A172 (cell line): ENCODE measurements at places on chromosomes 2 and 18. TPM values are rescaled to one million over a fixed set of nuclear protein-coding genes. Genes with fewer than 3 reads are reported as not detected.

Gene DTNA
- total RNA-seq: 18.8 and 20.9 TPM in 2 replicates

Gene RIT2
- total RNA-seq: 0.12 TPM in 1 of 2 replicates, not detected in the other

Gene RAB17
- total RNA-seq: 1.6 and 4.1 TPM in 2 replicates

Gene CD8A
- total RNA-seq: not detected in 2 replicates

Gene POTEC
- total RNA-seq: 0.53 and 0.98 TPM in 2 replicates

Gene CRYGC
- total RNA-seq: not detected in 2 replicates
